LHCN-M2 (cell line): ENCODE measurements at places on chromosomes 11 and 22. TPM values are rescaled to one million over a fixed set of nuclear protein-coding genes. Genes with fewer than 3 reads are reported as not detected.

SHISAL1 gene
- 0.29 and 1.3 TPM in 2 replicates for total RNA-seq

SORL1 gene
- 0.06 and 0.26 TPM in 2 replicates for total RNA-seq

HOATZ gene
- not detected in 2 replicates for total RNA-seq

EFCAB6 gene
- total RNA-seq, result 1.2 and 1.7 TPM in 2 replicates

ALG12 gene
- 18.1 and 19.4 TPM in 2 replicates for total RNA-seq

DERL3 gene
- total RNA-seq, result 0.23 TPM in 1 of 2 replicates, not detected in the other

SLC22A9 gene
- not detected in 2 replicates for total RNA-seq

ART1 gene
- not detected in 2 replicates for total RNA-seq

MYO18B gene
- total RNA-seq, result 10.7 and 18.8 TPM in 2 replicates

- peak; percentile 45 for DNase-seq
Measured at GRCh38 chr11:86571273-86571948, 101.0 kb downstream of the ME3 start.

DNA sequence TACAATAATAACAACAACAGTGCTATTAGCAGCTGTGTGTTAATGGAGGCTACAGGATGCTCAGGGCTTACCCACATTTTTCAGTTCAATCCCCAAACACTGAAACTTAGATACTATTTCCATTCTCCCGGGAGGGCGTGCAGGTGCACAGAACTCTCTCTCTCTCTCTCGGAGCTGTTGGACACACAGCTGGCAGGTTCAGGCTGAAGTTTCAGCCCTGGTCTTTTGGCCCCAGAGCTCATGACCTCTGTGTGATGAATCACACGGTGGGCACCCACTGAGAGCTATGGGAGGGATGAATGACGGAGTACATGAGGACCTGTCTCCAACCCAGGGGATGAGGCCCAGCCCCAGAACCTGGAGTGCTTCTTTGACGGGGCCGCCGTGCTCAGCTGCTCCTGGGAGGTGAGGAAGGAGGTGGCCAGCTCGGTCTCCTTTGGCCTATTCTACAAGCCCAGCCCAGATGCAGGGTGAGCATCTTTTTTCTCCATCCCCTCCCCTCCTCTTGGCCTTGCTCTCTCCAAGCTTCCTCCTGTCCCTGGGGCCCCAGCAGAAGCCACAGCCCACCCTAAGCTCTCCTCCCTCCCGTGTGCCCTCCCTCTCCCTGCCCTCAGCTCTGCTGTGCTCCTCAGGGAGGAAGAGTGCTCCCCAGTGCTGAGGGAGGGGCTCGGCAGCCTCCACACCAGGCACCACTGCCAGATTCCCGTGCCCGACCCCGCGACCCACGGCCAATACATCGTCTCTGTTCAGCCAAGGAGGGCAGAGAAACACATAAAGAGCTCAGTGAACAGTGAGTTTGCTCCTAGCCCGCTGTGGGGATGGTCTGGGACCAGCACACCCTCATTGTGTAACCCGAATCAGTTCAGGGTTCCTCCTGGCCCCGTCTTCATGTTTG is 16.9 kb downstream of the CSF2RB start:
- DNase-seq, result no peak

- DNase-seq, result no peak
Measured at GRCh38 chr11:8369592-8370205, 106.0 kb upstream of the LMO1 start.

- DNase-seq, result peak; percentile 67
Measured at GRCh38 chr11:4095509-4096230, 1.1 kb downstream of the RRM1 start.

DNA sequence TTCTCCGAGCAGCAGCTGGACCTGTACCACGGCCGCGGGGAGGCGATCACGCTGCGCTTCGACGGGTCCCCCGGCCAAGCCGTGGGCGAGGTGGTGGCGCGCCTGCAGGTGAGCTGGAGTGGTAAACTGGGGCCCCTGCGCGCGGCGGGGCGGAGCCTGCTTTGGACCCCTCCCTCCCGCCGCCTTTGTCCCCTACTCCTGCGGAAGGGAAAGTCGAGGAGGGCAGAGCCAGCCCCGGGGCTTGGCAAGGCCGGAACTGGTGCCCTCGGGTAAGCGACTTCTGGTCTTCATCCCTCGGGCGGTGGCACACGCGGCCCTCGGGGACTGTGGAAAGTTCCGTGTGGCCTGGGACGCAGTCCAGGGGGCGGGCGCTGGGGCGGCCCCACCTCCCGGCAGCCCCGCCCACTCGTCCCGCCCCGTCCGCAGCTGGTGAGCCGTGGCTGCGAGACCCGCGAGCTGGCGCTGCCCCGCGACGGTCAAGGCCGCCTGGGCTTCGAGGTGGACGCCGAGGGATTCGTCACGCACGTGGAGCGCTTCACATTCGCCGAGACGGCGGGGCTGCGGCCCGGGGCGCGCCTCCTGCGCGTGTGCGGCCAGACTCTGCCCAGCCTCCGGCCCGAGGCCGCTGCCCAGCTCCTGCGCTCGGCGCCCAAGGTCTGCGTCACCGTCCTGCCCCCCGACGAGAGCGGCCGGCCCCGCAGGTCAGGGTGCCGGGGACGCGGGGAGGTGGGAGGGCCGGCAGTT is 9.2 kb downstream of the SIPA1 start:
- no peak for DNase-seq

GRCh38 chr22:19271273-19271855 is 20.2 kb downstream of the CLTCL1 start:
- DNase-seq, result no peak

- DNase-seq, result peak; percentile 5
Measured at GRCh38 chr22:45425101-45425500, 11.6 kb downstream of the RIBC2 start.

- no peak for DNase-seq
Measured at GRCh38 chr11:62401356-62401755, 17.5 kb upstream of the SCGB1A1 start.

DNA sequence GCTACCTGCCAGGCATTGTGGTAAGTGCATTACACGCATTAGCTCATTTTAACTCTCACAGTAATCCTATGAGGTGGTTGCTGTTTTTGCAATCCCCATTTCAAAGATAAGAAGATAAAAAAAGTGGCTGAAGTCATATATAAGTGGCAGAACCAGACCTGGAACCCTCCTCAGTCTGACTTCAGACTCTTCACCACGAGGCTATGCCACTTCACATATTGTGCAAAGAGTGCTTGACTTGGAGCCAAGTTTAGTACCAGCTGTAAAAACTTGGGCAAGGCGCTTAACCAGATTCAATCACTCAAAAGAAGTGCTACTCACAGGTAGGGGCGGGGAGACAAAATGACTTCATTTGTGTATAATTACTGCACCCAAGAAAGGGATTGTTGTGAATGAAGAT is 15.3 kb downstream of the BPIFC start:
- DNase-seq, result no peak

DNA sequence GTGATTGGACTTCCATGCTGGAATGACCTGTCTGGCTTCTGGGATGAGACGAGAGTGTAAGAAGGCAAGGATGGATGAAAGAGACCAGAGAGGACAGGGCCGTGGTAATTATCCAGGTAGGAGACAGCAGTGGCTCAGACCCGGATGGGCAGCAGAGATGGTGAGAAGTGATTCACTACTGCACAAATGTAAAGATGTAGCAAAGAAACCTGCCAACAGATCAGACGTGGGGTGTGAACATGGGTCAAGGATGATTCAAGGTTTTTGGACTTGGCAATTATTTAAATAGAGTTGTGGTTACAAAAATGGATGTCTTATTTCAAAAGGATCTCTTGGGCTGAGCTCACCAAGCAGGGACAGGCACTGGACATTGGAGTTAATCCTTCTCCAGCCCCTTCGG is 32.7 kb downstream of the RIBC2 start:
- no peak for DNase-seq
